ENCODE measurements at places on chromosomes 1 and 21. TPM values are rescaled to one million over a fixed set of nuclear protein-coding genes. Genes with fewer than 3 reads are reported as not detected.

DEPDC1 gene
- total RNA-seq: 7.3 TPM

PHLDA3 gene
- total RNA-seq: 5.6 TPM

SELE gene
- 7.3 TPM for total RNA-seq

GJC2 gene
- 0.73 TPM for total RNA-seq

USH2A gene
- total RNA-seq: 1.9 TPM

SERPINC1 gene
- total RNA-seq: not detected

RSPO1 gene
- total RNA-seq: 1.6 TPM

ERO1B gene
- 10.6 TPM for total RNA-seq

TM2D1 gene
- 51.4 TPM for total RNA-seq

BARHL2 gene
- total RNA-seq: 1.5 TPM

SYTL1 gene
- total RNA-seq: 0.36 TPM

OR2W3 gene
- total RNA-seq: 0.73 TPM

ADGRB2 gene
- total RNA-seq: 34.0 TPM

CADM3 gene
- 100 TPM for total RNA-seq

PRAMEF6 gene
- total RNA-seq: not detected

ABCA4 gene
- 2.2 TPM for total RNA-seq

C1orf141 gene
- total RNA-seq: not detected

RAB25 gene
- total RNA-seq: not detected

NBPF6 gene
- total RNA-seq: 0.18 TPM

GRCh38 chr21:42079939-42080787, 9.0 kb downstream of the UMODL1 start:
- no peak for DNase-seq

- DNase-seq: peak; percentile 80
These were observed 44.0 kb downstream of the YARS1 start for GRCh38 chr1:32773018-32773763.

GRCh38 chr1:198700396-198700795, 61.6 kb downstream of the PTPRC start:
- DNase-seq: no peak

DNA sequence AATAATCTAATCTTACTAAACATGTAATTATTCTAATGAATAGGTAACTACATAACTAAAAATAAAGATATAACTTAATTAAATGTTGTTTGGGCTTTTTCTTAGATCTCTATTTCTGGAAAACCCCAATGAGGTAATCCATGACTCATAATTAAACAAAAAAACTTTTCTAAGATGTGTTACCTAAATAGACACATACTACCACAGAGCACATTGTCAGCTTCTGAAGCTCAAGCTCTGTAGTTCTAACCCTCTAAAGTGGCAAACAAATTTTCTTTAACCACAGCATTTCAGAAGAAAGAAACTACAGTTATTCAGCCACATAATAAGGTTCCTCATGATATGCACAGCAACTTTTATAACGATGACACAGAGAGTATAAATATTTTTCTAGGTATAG, 4.2 kb downstream of the OR6K3 start:
- DNase-seq: no peak

- DNase-seq: no peak
These were observed 36.6 kb downstream of the DOP1B start for GRCh38 chr21:36193200-36193599.

DNA sequence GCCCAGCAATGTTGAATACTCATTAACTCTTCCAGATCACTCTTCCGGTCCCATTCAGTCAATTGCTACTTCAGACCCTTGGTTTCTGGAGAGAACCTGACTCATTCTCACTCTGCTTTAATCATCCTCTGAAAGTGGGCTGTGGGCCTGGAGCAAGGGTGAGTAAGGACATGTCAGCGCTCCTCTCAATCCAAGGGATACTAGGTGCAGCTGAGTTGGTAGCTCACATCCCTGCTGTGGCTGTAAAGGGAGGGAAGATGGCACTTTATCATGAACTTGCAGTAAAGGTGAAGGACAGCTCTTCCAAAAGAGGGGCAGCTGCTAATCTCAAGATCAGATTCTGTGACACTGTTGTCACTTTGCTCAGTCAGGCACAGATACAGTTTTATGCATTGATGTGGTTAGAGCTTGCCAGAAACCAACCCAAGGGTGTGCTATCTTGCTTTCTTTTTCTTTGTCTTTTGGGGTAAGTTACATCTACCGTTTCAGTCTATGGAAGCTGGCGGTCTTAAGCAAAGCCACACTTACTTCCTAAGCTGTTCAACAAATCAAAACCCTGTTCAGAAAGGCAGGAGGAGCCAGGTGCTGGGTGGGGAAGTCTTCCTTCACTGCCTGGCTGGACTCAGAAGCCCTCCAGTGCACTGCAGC, 26.5 kb upstream of the NTPCR start:
- DNase-seq: no peak

DNA sequence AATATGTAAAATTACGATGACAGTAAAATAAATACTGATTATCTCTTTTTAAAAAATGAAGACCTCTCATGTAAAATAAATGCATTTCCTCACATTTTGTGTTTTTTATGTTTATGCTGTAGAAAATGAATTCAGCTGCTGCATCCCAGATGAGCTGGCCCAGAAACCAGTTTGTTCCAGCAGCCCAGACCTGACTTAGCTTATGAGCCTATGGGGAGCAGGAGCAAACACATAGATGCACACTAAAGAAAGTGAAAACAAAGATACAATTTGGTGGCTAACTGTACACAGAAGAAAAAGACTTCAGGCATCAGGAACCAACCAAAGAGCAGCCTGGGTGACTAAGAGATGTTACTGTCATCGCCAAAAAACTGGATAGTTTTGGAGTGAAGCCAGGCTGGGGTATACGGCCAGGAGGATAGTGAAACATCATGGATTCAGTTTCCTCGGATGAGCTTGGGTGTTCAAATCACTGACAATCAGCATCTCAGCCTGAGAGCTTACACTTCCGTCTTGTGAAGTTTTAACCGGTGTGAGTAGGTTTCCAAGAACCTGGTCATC, 113.9 kb upstream of the BACE2 start:
- no peak for DNase-seq

DNA sequence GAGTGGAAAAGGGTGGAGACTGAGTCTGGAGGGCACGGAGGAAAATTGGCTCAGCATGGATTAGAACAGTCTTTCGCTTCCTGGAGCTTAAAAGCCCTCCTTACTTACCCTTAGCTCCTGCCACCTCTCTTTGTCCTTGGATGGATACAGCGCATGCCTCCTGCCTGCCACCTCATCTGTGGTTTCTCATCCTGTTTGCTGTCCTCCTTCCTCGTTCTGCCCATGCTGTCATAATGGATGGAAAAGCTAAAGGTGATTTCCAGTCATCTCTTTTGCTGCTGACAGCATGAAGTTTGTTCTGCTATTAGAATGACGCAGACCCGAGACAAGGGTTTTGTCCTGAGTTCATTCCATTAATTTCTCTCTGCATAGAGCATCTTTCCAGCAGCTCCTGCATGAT, 425.9 kb downstream of the KIF26B start:
- no peak for DNase-seq

DNA sequence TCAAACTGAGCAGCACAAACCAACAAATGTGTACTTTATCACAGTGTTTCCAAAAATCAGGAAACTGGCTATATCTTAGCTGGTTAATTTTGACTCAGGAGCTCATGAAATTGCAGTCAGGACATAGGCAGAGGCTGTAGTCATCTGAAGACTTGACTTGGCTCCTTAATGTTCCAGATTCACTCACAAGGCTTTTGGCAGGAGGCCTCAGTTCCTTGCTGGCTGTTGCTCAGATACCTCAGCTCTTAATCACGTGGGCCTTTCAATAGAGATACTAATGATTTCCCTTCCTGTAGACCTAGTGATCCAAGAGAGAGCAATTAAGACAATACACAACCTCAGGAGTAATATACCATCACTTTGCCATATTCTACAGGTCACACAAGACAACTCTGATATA, 537.7 kb downstream of the BRINP3 start:
- no peak for DNase-seq

- no peak for DNase-seq
These were observed 3.6 kb upstream of the PPP2R5A start for GRCh38 chr1:212281590-212281989.

- DNase-seq: no peak
These were observed 14.0 kb downstream of the PMF1 start for GRCh38 chr1:156226782-156227181.

GRCh38 chr1:94324178-94324544, 86.8 kb upstream of the ARHGAP29 start:
- DNase-seq: no peak

DNA sequence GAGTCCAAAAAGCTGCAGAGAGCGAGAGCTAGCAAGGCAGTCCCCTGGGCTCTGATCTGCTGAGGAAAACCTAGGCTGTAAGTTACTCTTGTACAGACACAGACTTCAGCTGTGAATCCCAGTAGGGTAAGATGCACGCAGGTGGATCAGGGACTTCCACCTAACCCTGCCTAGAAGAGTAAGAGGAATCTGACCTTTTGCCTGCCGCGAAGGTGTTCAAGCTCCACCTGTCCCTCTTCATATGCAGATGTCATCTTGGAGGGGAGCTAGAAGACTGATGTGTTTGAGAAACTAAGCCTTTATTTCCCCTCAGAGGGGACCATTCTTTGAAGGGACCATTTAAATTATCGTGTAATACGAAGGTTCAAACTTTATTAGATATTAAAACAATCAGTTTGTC, 108.6 kb upstream of the USP24 start:
- DNase-seq: no peak

DNA sequence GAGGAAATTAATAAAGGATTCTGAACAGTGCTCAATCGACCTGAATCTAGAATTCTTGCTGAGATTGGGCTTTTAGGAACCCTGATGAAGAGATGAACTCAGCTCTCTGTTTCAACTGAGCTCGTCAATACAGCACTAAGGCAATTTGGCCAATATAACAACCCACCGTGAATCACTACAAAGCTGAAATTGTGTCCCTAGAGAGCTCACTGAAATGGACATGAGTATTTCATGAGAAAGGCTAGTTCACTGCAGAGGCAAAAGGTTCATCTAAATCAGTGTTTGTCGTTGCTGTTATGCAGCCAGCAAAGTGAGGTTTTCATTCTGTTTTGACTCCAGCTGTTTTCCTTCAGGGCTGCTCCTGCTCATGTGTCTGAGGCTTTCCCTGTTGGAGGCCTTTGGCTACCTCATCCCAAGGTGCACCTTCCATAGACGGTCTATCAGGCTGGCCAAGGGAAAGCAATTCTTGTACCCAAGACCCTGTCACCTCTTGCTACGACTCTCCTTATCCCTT, 83.5 kb downstream of the URB2 start:
- DNase-seq: no peak

GRCh38 chr1:110783292-110783918, 89.5 kb upstream of the CD53 start:
- peak; percentile 72 for DNase-seq

- no peak for DNase-seq
These were observed 165.7 kb upstream of the SGIP1 start for GRCh38 chr1:66368261-66368660.

- DNase-seq: no peak
These were observed 85.8 kb upstream of the ZNF648 start for GRCh38 chr1:182147136-182147820.

GRCh38 chr1:78864175-78864574, 142.4 kb downstream of the ADGRL4 start:
- DNase-seq: no peak

- DNase-seq: no peak
These were observed 187.8 kb downstream of the EIF4G3 start for GRCh38 chr1:20988943-20989342.

DNA sequence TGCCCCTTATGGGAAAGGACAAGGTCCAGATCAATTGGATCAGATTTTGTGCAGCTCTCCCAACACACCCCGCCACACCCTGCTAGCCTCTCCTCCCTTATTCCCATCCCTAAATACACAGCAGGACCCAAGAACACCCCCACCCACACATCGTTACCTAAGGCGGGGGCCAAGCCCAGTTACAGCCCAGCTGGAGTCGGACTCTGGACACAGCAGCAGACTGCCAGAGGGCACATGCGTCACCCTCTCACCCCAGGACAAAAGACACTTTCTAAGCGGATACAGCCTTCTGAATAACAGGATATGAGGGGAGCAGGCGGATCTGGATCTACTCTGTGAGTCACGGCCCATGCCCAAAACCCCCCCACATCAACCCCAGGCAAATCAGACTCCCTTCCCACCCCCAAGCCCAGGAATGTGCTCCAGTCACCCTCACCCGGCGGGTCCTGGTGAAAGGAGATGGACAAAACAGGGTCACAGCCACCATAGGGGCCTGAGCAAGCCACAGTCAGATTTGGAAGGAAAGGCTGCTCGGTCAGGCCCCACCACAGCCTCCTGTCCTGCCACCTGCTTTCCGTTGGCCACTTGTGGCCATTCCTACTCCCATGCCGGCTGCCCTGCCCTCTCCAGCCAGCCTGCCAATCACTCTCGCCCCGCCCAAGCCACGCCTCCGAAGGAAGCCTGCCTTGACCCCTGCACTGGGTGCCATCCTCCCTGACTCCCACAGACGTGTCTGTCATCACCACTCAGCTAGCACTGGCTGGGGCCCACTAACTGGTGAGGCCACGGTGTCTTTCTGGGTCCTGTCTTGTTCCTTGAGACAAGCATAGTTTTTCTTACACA, 4.0 kb downstream of the S100A16 start:
- DNase-seq: peak; percentile 49

- no peak for DNase-seq
These were observed 549 bp downstream of the PARS2 start for GRCh38 chr1:54763816-54764132.

DNA sequence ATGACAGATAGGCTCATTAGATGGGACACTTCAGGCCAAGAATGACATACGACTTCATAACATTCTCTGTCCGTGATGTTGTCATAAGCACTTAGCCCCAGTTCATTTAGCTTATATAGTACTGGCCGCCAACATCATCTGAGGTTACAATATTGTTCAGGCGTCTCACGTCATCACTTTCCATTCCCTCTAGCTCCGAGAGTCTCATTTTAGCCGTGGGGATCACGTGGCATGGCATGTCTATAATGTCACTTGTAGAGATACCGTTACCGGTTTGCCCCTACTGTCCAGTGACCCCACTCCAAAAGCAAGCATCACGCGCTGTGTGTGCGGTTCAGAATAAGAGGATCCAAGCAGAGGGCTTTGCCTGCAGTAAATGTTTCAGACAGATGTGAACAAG, 34.6 kb upstream of the HEATR1 start:
- no peak for DNase-seq

- DNase-seq: no peak
These were observed 10.8 kb upstream of the SLC25A34 start for GRCh38 chr1:15724949-15725880.

GRCh38 chr1:17567582-17567981, 28.1 kb downstream of the ARHGEF10L start:
- DNase-seq: no peak

GRCh38 chr21:27643326-27643725, 676.4 kb upstream of the ADAMTS5 start:
- no peak for DNase-seq

GRCh38 chr1:201364808-201365105, 12.7 kb downstream of the TNNT2 start:
- no peak for DNase-seq

DNA sequence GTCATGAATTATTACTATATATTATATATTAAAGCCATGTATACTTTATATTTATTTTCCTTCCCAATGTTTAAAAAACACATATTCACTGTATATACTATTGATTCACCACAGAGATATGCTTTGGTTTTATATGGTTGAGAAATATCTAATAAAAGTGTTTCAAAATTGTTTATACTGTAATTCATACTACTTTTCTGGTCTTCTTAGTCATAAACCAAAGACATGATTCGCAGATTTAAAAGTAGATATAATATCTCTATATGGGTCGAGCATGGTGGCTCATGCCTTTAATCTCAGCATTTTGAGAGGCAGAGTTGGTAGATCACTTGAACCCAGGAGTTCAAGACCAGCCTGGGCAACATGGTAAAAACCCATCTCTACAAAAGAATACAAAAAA, 738.4 kb downstream of the USP25 start:
- no peak for DNase-seq
